ENCODE measurements at places on chromosomes 7 and 10.

GRCh38 chr7:2517026-2517425 is 2.5 kb upstream of the LFNG start:
- H3K27me3 ChIP-seq, result no peaks in the 10 kb centered on the region
- no peak overlapping the region for H3K4me3 ChIP-seq
- H3K27ac ChIP-seq, result no peak overlapping the region
- peaks cover 39% of the 10 kb centered on the region for H3K4me1 ChIP-seq
- peak; percentile 49 for DNase-seq

- no peaks in the 10 kb centered on the region for H3K4me1 ChIP-seq
- H3K27ac ChIP-seq, result no peak overlapping the region
- peaks cover 6% of the 10 kb centered on the region for H3K36me3 ChIP-seq
- no peak overlapping the region for H3K4me3 ChIP-seq
- DNase-seq, result no peak
These were observed 48.9 kb upstream of the GJD4 start for GRCh38 chr10:35555962-35556930.

GRCh38 chr7:106610996-106611886 is 49.7 kb downstream of the CCDC71L start:
- H3K36me3 ChIP-seq, result no peaks in the 10 kb centered on the region
- H3K4me3 ChIP-seq, result peak overlapping the region; percentile 42
- H3K27me3 ChIP-seq, result no peaks in the 10 kb centered on the region
- H3K27ac ChIP-seq, result peak overlapping the region; percentile 94

DNA sequence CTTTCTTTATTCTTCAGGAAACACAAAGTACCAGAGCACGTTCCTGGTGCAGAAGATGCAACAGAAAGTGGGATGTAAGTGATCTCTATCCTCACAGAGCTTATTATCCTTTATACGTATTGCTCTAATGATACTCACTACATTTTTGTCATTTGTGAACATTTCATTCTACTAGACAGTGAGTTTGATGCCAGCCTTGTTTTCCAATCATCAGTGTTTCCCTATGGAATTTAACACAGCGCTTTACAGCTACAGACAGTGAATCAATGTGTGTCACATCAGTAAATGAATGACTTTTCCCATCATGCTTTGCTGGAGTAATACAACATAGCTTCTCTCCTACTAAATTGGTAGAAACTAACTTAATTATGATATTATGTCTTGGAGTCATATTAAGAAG is 175.5 kb downstream of the SDHAF3 start:
- H3K4me3 ChIP-seq, result no peak overlapping the region
- DNase-seq, result no peak
- no peaks in the 10 kb centered on the region for H3K36me3 ChIP-seq
- no peak overlapping the region for H3K27ac ChIP-seq
- no peaks in the 10 kb centered on the region for H3K27me3 ChIP-seq

- peaks cover 47% of the 10 kb centered on the region for H3K27me3 ChIP-seq
- no peaks in the 10 kb centered on the region for H3K36me3 ChIP-seq
- DNase-seq, result no peak
- no peak overlapping the region for H3K4me3 ChIP-seq
These were observed 13.4 kb upstream of the CXCL12 start for GRCh38 chr10:44398271-44398670.

- H3K27ac ChIP-seq, result peak overlapping the region; percentile 88
- H3K4me1 ChIP-seq, result peaks cover 72% of the 10 kb centered on the region
- peak; percentile 37 for DNase-seq
- H3K4me3 ChIP-seq, result peak overlapping the region; percentile 97
- H3K36me3 ChIP-seq, result peaks cover 48% of the 10 kb centered on the region
- no peaks in the 10 kb centered on the region for H3K27me3 ChIP-seq
These were observed 1.2 kb downstream of the CCDC6 start for GRCh38 chr10:59905066-59905730.

GRCh38 chr7:155810770-155811559 is 1.3 kb downstream of the SHH start:
- H3K27me3 ChIP-seq, result peaks cover 56% of the 10 kb centered on the region
- H3K36me3 ChIP-seq, result peaks cover 18% of the 10 kb centered on the region
- peak overlapping the region; percentile 92 for H3K4me3 ChIP-seq
- H3K27ac ChIP-seq, result no peak overlapping the region
- peaks cover 48% of the 10 kb centered on the region for H3K4me1 ChIP-seq

GRCh38 chr7:24349339-24349738 is 65.3 kb downstream of the NPY start:
- no peaks in the 10 kb centered on the region for H3K4me1 ChIP-seq
- no peak overlapping the region for H3K27ac ChIP-seq
- peaks cover 49% of the 10 kb centered on the region for H3K27me3 ChIP-seq
- no peak overlapping the region for H3K4me3 ChIP-seq
- DNase-seq, result no peak

GRCh38 chr10:116772909-116773705 is 30.7 kb upstream of the HSPA12A start:
- no peaks in the 10 kb centered on the region for H3K36me3 ChIP-seq
- peaks cover 7% of the 10 kb centered on the region for H3K4me1 ChIP-seq

DNA sequence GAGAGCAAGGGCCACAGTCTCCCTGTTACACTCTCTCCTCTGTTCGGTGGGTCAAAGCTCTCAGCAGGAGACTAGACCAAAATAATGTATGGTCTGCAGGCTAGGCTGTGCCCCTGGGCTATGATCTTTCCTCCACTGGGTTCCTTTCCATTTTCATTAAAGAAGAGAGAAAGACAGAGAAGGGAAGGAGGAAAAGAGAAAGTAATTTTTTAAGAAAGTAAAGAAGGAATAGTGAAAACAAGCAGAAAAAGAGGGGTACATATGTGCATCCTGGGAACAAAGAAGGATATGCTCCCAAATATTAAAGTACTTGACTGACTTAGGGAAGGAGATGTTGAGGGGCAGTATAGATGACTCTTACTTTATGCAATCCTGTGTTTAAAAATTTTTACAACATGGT is 33.6 kb upstream of the PIK3AP1 start:
- no peaks in the 10 kb centered on the region for H3K36me3 ChIP-seq
- peaks cover 2% of the 10 kb centered on the region for H3K4me1 ChIP-seq
- H3K27me3 ChIP-seq, result no peaks in the 10 kb centered on the region
- no peak overlapping the region for H3K27ac ChIP-seq

DNA sequence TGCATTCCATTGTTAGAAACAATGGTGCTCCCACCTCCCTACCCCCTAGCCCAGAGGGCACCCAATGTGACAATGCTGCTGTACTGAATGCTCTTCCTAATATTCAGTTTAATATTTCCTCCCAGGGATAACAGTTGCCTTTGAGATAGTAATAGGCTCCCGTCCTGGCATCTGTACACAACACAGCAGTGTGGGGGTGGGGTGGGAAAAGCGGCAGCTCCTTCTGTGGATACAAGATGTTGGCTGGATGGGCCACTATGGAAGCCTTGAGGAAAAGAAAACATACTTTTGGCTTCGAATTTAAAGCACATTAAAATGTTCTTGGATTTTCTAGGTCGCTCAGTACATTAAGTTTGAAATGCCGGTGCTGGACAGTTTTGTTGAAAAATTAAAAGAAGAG is 9.2 kb upstream of the ZNF22 start:
- H3K4me3 ChIP-seq, result no peak overlapping the region
- no peaks in the 10 kb centered on the region for H3K36me3 ChIP-seq
- DNase-seq, result no peak
- H3K27ac ChIP-seq, result no peak overlapping the region

- no peak overlapping the region for H3K4me3 ChIP-seq
- H3K27ac ChIP-seq, result no peak overlapping the region
- H3K36me3 ChIP-seq, result no peaks in the 10 kb centered on the region
- no peaks in the 10 kb centered on the region for H3K4me1 ChIP-seq
These were observed 152.1 kb upstream of the KMT2E start for GRCh38 chr7:104861729-104862390.

GRCh38 chr7:66110856-66111255 is 3.8 kb upstream of the CRCP start:
- H3K36me3 ChIP-seq, result peaks cover 19% of the 10 kb centered on the region
- no peak overlapping the region for H3K4me3 ChIP-seq

DNA sequence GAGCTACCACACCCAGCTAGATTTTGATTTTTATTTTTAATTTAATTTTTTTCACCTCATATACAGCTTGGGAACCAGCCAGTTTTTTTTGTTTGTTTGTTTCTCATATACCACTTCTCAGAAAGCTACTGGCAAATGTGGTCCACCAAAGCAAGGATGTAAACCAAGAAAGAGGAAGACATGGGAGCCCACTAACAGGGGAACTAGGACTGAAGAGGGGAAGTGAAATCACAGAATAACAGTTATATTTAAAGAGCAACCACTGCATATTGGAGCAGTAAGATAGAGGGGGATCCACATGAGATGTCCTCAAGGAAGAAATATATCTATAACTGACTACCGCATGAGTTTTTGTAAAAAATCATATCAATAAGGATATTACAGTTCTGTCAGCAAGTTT is 10.5 kb downstream of the CPVL start:
- no peak overlapping the region for H3K4me3 ChIP-seq
- no peak for DNase-seq
- H3K36me3 ChIP-seq, result no peaks in the 10 kb centered on the region
- no peaks in the 10 kb centered on the region for H3K27me3 ChIP-seq
- no peak overlapping the region for H3K27ac ChIP-seq
- H3K4me1 ChIP-seq, result peaks cover 34% of the 10 kb centered on the region

DNA sequence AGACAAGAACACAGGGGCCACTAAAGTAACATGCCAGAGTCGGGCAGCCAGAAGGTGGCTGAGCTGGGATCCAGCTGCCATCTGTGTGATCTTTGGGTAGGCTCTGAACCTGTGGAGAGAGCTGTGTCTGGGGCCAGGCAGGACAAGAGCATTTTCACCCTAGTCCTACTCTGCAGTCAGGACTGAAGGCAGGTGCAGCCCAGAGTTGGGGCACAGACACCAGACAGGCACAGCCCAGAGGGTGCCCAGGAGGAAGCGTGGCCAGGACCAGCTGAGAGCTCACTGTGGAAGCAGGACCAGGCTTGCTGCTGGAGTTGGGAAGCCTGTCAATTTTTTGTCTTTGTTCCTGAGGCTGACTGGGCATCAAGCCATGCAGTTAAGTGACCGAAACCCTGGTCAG is 113.6 kb downstream of the ADCY1 start:
- H3K27ac ChIP-seq, result no peak overlapping the region
- peaks cover 34% of the 10 kb centered on the region for H3K4me1 ChIP-seq
- DNase-seq, result no peak
- H3K36me3 ChIP-seq, result no peaks in the 10 kb centered on the region
- H3K27me3 ChIP-seq, result peaks cover 16% of the 10 kb centered on the region

- no peaks in the 10 kb centered on the region for H3K36me3 ChIP-seq
- no peaks in the 10 kb centered on the region for H3K27me3 ChIP-seq
- H3K4me1 ChIP-seq, result peaks cover 9% of the 10 kb centered on the region
- no peak for DNase-seq
- H3K27ac ChIP-seq, result no peak overlapping the region
These were observed 51.0 kb downstream of the GNAT3 start for GRCh38 chr7:80460857-80461256.

DNA sequence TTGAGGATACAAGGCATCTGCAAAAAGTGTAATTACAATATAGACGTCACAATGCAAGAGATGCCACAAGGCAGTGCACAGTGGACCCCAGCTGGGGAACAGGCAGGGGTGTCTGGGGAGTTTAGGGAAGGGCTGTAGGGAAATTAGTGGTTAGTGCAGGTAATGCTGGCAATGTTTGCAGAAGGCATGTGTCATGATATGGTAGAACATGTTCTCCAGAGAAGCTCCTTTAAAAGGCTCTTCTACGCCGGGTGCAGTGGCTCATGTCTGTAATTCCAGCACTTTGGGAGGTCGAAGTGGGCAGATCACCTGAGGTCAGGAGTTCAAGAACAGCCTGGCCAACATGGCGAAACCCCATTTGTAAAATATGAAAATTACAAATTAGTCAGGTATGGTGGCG is 98.0 kb downstream of the JCAD start:
- no peak overlapping the region for H3K27ac ChIP-seq
- peaks cover 35% of the 10 kb centered on the region for H3K4me1 ChIP-seq
- no peak overlapping the region for H3K4me3 ChIP-seq

- H3K4me1 ChIP-seq, result peaks cover 23% of the 10 kb centered on the region
- peak overlapping the region; percentile 21 for H3K4me3 ChIP-seq
- DNase-seq, result no peak
- no peaks in the 10 kb centered on the region for H3K27me3 ChIP-seq
- H3K27ac ChIP-seq, result no peak overlapping the region
These were observed 24.2 kb downstream of the PIP4K2A start for GRCh38 chr10:22690158-22690557.

- no peak overlapping the region for H3K4me3 ChIP-seq
- H3K36me3 ChIP-seq, result no peaks in the 10 kb centered on the region
- no peak for DNase-seq
- H3K27me3 ChIP-seq, result no peaks in the 10 kb centered on the region
- no peaks in the 10 kb centered on the region for H3K4me1 ChIP-seq
These were observed 19.1 kb upstream of the TPK1 start for GRCh38 chr7:144854839-144855424.

DNA sequence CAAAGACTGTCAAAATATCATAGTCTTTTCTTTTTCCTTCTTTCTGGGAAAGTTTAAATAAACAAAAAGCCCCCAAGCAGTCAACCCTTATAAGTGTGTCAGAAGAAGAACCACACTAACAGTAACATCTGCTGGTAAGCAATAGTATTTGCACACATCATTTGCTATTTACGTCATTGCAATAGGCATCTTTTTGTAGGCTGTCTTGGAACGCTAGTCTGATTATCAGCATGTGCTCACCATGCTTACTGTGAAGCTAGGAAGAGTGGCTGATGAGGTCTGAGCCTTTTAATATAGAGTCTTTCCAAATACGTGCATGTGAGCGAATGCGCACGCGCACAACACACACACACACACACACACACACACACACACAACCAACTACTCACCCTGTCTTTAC is 599.0 kb upstream of the TPK1 start:
- no peak for DNase-seq
- H3K36me3 ChIP-seq, result no peaks in the 10 kb centered on the region
- H3K27me3 ChIP-seq, result no peaks in the 10 kb centered on the region
- H3K4me3 ChIP-seq, result no peak overlapping the region
- no peaks in the 10 kb centered on the region for H3K4me1 ChIP-seq

Data from Calu3 (cell line).